Vagina (tissue), 2 donors: ENCODE measurements at places on chromosomes 16 and 17. TPM values are rescaled to one million over a fixed set of nuclear protein-coding genes. Genes with fewer than 3 reads are reported as not detected.

GRCh38 chr16:81097230-81097629 lies 1.0 kb upstream of the GCSH start:
- no peak for DNase-seq

GRCh38 chr17:39143552-39144093 lies 7.8 kb downstream of the PLXDC1 start:
- no peak for DNase-seq

GRCh38 chr16:64428463-64429113 lies 693.3 kb downstream of the CDH11 start:
- DNase-seq = no peak

The P2RX1 gene
- 4.2 TPM for total RNA-seq

GRCh38 chr17:78667741-78668640 lies 90.8 kb upstream of the DNAH17 start:
- DNase-seq = no peak

- no peak for DNase-seq
Observed at GRCh38 chr17:46722662-46723285, 95.7 kb downstream of the WNT3 start.

DNA sequence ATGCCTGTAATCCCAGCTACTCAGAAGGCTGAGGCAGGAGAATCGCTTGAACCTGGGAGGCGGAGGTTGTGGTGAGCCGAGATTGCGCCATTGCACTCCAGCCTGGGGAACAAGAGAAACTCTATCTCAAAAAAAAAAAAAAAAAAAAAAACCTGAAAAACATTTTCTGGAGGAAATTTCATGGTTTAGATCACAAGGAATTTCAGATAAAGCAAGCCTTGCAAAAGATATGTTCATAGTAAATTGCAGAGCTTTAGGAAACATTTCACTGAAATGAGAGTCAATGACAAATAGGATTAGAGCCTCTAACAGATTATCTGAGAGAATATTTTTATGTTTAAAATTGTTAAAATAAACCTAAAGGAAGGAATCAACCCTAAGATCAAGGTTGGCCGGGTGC lies 3.2 kb downstream of the TAF15 start:
- no peak for DNase-seq

The CLDN6 gene
- not detected for total RNA-seq
